ENCODE measurements at places on chromosomes 5 and 9.

GRCh38 chr5:52626312-52626711 is 161.4 kb upstream of the ITGA1 start:
- no peak for DNase-seq

GRCh38 chr9:35114840-35115628 is 628 bp downstream of the ATOSB start:
- peak; percentile 29 for DNase-seq

DNA sequence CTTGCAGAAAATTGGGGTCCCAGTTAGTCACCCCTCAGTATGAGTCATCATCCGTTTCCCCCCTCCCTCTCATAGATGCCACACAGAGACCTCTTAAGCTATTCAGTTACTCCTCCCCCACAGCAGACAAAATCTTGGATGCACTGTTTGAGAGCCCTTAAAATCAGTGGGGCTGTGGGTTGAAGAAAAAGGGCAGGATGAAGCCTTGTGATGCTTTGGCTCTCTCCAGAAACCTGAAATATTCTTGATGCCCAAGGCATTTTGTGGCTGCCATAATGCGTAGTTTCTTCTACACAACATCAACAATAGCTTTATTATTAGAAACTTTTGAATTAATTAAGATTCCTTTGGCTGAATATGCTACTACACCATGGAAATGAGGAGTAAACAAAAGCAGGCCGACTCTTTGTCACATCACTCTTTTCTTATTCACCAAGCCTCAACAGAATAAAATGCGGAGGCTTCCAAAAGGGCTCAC is 133.8 kb downstream of the MRPS30 start:
- no peak for DNase-seq

DNA sequence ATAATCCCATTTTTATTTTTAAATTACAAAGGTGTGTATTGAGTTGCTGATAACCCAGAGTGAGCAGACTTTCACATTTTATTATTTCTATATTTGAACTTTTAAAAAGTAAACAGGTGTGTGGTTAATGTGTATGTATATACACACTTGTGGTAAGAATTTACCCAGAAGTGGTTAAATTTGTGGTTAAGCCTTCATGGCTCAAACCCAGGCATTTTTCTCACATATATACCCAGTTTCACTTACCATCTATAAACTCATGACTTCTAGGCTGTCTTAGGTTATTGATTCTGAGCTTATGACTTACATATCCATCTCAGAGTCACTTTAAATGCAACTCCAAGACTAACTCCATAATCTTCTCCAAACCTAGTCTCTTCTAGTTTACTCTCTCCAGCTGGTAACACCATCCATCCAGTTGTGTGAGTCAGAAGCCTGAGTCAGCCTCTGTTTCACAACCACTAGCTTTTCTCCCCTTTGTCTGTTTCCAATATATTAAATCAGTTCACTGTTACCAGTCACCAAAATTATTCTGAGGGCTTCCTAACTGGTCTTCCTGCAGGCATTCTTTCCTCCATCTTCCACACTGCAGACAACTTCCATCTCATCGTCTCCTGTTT is 20.2 kb downstream of the ZBED3 start:
- DNase-seq = no peak

DNA sequence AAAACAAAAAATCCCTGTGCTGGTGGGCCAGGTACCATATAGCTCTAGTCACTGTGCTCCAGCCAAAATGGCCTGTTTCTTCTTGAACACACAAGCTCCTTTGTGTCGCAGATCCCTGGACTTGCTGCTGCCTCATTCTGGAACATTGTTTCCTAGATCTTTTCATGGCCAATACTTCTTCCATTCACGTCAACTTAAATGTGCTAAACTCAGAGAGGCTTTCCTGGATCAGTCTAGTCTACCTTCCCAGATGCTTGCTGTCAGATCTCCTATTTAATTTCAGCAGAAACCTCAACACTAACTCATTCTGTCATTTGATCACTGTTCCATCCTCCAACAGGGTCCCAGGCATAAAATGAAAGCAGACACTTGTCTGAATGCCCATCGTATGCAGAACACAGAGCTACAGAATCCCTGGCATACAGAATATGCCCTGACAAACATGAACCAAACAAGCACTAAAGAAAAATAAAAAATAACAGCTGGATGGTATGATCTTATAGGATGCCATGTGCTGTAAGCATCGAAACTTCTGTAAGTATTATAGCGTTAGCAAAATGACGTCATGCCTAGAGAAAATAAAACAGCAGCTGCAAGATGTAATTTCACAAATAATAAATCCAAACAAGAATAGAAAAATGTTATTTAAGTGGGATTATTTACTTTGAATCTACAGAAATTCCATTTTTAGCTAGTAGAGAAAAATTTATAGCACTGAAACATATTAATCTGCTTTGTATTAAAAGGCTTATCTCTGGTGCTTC is 403.7 kb upstream of the DAP start:
- no peak for DNase-seq

DNA sequence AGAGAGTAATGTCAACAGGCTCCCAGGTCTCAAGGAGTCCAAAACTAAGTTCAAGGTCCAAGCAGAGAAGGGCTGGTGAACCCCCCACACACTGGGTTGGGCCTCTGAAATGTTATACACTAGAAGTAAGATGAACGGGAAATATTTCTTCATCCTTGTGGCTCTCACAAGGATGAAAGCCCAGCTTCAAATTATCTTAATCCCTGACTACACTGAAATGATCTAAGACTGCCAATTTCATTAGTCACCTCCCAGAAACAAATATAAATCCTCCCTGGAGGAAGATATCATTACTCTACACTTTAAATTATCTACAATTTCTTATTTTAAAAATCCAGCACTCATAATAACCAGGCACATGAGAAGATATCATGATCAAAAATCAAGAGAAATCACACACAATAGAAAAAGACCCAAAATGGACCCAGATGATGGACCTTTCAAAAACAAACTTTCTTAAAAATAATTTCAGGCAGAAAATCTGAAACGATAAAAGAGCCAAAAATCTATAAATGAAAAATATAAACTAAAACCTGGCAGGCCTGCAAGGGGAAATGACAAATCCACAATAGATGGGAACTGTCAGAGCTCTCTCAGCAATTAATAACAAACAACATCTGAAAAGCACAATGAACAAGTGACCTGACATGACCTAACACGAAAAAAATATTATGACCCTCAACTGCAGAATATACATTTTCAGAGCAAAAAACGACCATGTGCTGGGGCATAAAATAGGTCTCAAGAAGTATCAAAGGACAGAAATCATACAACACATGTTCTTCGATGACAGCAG is 117.4 kb downstream of the GPR21 start:
- no peak for DNase-seq

DNA sequence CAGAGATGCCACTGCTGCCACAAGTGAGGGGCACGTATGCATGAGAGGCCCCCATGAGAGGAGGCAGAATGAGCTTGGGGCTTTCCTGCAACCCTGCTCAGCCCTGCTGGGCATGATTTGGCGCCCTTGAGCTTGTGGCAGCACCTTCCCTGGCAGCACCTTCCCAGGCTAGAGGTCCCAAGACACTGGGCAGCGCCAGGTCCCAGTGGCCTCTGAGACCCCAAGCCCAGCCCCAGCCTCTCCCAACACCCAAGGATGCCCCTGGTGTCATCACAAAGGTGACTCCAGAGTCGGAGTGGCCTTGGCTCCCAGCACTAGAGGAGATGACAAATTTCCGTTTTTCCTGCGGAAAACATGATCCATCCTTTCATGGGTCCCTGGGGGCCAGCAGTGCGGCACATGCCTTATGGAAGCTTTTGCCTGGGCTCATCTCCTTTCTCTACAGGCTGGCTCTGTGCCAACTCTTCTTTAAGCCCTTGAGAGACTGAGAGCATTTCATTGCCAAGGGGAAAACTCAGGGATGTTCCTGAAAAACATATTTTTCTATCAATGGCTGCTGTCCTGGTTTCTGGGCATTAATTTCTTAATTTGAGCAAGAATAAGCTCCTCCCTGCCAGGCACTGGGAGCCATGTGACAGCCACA is 77.1 kb upstream of the ADAMTS2 start:
- no peak for DNase-seq

DNA sequence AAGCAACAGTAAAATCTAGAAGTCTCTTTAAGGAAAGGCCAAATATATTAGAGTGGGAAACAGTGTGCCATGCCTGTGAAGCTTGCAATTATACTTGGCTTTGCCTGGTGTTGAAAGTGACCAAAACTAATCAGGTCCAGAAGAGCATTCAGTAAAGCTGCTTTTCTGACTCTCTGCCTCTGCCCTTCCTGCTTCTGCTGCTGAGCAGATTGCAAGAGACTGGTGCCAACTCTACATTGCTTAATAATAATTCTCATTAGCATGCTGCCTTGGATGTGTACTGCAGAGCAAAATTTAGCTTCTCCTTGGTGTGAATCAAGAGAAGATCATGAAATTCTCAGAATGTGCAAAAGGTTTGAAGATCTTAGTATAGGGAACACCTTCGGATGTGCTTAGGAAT is 120.4 kb upstream of the RFX3 start:
- DNase-seq = no peak

DNA sequence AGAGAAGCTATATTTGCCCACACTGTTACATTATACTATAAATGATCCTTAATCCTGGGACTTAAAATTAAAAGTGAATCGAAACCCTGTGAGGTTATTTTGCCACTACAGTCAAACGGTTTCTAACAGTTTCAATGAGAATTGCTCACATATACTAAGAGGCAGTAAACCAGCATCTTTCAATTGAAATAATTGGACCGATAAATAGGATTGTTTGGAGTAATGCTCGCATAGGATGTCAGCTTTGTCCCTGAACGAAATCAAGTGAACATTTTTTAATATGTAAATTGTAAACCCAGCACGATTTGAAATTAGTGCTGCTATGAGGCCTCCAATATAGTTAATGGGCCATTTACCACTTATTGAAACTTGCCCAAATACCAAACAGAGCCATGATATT is 60.5 kb downstream of the ELAVL2 start:
- DNase-seq = no peak

- no peak for DNase-seq
Measured at GRCh38 chr9:107093365-107094060, 189.6 kb upstream of the RAD23B start.

- no peak for DNase-seq
Measured at GRCh38 chr9:19935422-19935821, 146.6 kb upstream of the SLC24A2 start.

DNA sequence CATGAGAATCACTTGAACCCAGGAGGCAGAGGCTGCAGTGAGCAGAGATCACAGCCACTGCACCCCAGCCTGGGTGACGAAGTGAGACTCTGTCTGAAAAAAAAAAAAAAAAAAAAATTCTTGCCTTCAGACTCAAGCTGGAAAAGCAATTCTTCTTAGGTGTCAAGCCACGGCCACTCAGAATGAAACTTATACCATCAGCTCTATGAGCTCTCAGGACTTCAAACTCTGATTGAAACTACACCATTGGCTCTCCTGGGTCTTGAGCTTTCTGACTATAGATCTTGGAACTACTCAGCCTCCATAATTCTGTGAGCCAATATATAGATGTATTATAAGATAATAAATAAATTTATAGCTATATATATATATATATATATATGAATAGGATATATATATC is 12.9 kb upstream of the FGF10 start:
- no peak for DNase-seq

DNA sequence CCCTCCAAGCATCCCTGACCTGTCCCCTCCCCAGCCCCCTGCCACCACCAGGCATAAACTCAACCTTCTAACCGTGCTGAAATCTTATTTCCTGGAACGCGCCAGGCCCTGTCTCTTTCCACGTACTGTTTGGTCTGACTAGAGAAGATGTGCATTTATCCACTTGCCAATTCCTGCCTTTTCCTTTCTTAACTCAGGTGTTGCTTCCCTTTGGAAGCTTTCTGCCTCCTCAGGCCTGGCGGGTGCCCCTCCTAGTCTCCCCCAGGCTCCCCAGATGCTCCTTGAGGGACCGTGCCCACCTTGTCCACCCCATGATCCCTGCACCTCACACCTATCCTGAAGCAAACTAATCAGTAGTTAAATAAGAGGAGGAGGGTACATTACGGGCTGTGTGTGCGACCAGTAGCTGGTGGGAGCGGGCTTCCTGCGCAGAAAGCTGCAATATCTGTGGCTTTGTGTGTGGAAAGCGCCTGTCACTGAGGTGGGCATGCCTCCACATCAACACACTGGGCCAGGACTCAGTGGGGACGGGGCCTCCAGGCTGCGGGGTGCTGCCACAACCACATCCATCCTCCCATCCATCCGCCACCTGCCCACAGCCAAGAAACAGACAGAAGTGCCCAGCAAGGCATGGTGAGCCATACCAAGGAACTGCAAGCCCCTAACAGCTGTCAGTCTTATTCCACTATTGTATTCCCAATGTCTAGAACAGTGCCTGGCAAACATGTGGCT is 73.5 kb downstream of the COL23A1 start:
- DNase-seq = no peak

DNA sequence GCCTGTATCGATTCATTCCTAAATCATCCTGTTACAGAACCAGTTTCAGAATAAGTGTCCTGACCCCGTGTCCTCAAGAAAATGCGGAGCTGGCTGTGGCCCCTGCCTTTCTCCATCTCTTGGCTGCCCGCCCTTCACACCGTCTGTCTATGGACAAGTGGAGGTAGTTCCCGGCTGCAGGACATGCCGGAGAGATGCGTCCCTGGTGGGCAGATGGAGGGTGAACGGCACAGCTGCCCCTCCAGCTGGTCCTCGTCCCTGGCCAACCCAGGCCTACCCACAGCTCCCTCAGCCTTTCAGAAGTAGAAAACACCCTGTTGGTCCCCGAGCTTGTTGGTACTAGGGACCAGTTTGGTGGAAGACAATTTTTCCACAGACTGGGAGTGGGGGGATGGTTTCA is 14.8 kb upstream of the EXOC3 start:
- DNase-seq = no peak

DNA sequence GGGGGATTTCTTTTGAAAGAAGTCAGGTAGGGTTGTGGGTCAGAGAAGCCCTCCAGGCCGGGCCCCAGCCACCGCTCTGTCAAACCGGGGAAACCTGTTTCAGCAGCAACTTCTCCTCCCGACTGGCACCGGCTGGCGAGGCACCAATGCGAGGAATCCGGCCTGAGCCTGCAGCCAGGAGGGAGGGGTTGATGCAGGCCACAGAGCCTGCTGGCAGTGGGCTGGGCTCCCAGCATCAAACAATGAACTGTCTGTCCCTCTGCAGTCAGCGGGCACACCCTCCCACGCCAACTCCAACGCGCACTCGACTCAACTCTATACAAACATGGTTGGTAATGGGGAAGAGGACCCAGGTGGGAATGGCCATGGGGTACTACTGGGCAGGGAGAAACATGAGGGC is 12.1 kb downstream of the PCDH1 start:
- no peak for DNase-seq

- no peak for DNase-seq
Measured at GRCh38 chr5:5158472-5158895, 18.4 kb downstream of the ADAMTS16 start.

- no peak for DNase-seq
Measured at GRCh38 chr5:146025114-146025680, 80.2 kb downstream of the PLAC8L1 start.

DNA sequence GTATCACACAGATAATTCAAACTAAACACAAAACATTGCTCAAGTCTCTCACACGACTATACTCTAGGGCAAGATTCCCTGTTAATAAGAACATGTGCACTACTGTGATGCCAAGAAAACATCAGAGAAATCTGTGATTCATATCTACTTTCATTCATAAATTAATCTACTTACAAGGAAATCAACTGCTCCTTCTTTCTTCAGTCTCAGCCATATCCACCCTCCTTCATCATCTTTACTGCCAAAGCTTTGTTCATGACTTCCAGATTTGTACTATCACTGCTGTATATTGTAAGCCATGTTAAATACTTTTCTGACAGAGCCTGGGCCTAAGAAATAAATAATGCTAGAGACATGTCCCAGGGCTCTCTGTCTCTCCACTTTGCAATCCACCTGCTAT is 35.1 kb downstream of the CTNNAL1 start:
- DNase-seq = no peak

GRCh38 chr5:32217886-32218396 is 43.8 kb upstream of the GOLPH3 start:
- DNase-seq = no peak
